ENCODE measurements at places on chromosomes 5 and 9.
A peak's percentile ranks its signal among the peaks of the same experiment; 100 is the strongest.

DNA sequence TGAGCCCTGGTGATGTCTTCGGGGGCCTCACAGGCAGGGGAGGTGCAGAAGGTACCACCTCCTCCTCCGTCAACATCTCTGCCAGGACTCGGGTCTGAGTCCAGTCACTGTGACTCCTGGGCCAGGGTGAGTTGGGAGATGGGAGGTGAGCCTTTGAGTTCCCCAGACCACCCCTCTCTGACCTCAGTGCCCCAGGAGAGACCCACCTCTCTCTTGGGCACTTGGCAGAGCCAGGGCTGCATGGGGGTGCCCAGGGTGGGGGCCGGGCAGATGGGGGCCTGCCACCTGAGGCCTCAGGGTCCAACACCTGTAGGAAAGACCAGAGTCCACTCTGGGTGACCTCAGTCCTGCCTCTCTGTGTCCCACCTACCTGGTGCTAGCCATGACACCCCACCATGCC lies 6.8 kb downstream of the KIF12 start:
- no peak for DNase-seq

- peak; percentile 49 for DNase-seq
These were observed 353.7 kb downstream of the SLCO4C1 start for GRCh38 chr5:101942321-101942882.

- DNase-seq = no peak
These were observed 132.3 kb upstream of the CDH12 start for GRCh38 chr5:22985446-22985845.

DNA sequence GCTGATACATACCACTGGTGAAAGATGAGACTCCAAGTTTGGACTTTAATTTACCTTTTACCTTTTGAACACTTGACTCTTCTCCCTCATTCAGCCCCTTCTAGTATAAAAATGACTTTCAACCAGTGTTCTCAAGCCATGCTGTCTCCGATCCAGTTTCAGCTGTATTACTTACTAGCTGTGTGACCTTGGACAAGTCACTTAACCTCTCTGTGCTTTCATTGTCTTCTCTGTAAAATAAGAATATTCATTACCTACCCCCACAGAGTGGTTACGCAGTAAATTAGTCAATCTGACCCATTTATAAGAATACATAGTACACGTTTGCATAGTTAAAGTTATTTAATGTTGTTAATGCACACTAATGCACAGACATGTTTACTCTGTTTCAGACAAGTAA lies 12.6 kb upstream of the CEMIP2 start:
- DNase-seq = no peak

DNA sequence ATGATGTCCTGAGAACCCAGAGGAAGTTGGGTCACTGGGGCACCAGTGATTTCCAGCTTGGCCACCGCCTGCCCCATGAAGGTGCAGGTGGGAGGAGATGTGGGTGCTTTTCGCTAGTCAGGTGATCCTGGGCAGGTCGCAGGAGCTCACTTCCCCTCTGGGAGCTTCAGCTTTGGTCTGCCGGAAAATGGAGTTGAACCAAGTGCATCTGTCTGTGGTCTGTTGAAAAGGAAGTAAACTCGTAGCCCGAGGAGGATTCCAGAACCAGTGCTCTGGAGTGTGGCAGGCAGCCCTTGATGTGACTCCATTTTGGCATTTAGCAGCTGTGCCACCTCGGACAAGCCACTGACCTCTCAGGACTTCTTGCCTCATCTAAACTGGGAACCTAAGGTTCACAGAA lies 81.8 kb upstream of the HRH2 start:
- DNase-seq = no peak

GRCh38 chr9:91882627-91883026 lies 67.4 kb downstream of the ROR2 start:
- no peak for DNase-seq

DNA sequence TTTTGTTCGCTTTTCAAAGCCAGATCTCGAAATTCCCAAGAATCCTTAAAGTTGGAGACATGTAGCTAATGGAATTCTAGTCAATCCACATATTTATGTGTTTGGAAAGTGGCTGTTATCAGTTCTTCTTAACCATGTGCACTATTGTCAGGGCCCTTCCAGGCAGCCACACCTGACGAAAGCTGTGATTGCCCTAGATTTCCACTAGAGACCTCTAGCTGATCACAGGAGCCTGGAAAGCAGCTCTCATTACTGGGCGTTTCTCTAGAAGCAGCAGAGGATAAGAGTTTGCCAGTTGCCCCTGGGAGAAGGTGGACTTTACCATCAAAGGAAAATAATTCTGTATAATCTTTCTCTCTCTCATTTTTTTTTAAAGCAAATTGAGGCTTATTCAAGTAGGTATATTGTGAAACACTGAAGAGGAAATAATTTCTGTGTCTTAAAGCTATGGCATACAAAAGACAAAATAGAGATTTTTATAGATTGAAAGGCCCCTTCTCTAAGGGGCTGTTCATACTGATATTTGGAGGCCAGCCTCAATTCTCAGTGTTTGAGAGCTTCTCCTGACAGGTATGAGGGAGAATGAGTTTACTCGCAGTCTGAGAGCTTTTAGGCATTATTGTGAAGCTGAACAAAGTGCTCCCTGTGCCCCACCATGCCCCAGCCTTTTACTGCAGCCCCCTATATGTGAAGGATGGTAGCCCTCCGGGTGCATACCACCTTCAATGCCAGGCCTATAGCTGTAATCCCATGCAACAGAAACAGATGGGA lies 405.4 kb upstream of the ACTBL2 start:
- DNase-seq = peak; percentile 48

Measured in endothelial cell (in vitro differentiated cells).